ENCODE measurements at places on chromosomes 3 and 15.

DNA sequence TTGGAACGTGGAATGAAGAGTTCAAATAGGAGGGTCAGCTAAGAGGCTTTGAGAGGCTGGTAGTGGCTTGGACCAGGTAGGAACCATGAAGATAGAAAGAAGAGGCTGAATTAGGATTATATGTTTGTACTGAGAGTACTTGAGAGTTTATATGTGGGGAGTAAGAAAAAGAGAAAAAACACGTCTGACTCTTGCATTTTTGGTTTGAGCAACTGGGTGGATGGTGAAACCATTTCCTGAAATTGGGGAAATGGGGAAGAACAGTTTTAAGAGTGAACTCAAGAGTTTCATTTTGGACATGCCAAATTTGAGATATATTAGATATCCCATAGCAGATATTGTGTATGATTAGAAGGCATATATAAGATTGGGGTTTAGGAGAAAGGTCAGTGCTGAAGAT is 92.9 kb upstream of the TNIK start:
- DNase-seq = no peak

GRCh38 chr15:76861815-76862397 is 43.2 kb downstream of the SCAPER start:
- DNase-seq = no peak

- no peak for DNase-seq
Observed at GRCh38 chr15:74838746-74839525, 4.0 kb downstream of the ULK3 start.

- no peak for DNase-seq
Observed at GRCh38 chr3:189338366-189338765, 166.6 kb downstream of the TPRG1 start.

GRCh38 chr3:173913397-173913796 is 515.9 kb downstream of the NLGN1 start:
- DNase-seq = no peak

GRCh38 chr15:61921093-61921492 is 139.2 kb downstream of the VPS13C start:
- no peak for DNase-seq

DNA sequence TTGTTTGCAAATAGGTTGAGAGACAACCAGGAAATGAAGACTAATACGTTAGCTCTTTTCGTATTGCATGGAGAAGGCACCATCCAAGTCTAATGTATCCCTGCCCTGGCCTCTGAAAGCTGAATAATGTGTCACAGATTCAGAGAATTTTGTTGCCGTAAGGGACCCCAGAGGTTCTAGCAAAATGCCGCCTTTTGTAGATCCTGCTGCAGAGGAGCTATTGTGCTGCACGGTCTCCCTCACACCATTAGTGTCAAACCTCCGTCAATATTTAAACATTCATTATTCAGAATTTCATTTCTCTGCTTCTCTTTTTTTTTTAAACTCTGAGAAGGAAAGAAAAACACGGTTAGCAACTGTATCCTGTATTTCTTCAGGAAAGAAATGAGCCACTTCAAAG is 238.7 kb downstream of the EPHB1 start:
- no peak for DNase-seq

GRCh38 chr3:164818318-164818717 is 260.0 kb downstream of the SI start:
- DNase-seq = no peak

- DNase-seq = no peak
Observed at GRCh38 chr3:174531262-174531982, 327.7 kb upstream of the NAALADL2 start.

DNA sequence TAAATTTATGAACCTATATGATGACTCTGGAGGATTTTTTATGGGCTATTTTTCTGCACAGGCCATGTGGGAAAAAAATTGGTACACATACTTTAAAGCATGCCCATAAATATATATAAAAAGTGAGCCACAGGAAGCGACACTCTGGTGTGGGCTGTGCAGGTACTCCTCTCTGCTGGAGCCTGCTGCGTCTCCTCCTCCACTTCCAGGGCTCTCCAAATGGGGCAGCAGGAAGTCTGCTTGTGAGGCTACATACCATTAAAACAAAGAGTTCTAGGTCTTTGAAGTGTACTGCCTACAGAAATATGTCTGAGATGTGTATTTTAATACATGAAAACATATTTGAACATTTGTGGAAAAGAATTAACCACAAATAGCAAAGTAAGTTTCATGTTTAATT is 135.1 kb downstream of the CTNNB1 start:
- DNase-seq = no peak

DNA sequence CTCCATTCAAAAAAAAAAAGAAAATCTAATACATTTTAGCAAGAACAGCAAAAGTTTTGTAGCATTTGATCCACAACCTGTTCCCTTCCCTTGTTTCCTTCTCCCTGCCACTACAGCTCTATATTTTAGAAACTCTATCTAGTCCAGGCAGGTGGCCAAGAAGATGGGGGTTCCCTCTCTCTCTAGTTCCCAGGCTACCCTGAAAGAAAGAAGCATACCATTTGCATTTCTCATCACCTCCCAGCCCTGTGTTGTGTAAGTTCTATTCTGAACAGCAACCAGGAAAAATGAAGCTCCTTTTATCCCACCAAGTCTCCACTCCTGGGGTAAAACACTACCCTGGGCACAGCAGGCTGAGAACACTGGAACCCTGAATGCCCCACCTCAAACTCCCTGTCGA is 100.0 kb downstream of the PCCB start:
- no peak for DNase-seq

Measured in stimulated activated CD4-positive, alpha-beta T cell treated with anti-CD3 and anti-CD28 coated beads, Interleukin-1b, Interleukin-23, amount 100 ng/mL, for 1 hour (primary cell).